Ovary (tissue), 10 donors: ENCODE measurements at places on chromosomes 1 and 21. TPM values are rescaled to one million over a fixed set of nuclear protein-coding genes. Genes with fewer than 3 reads are reported as not detected.
A peak's percentile ranks its signal among the peaks of the same experiment; 100 is the strongest.

DNA sequence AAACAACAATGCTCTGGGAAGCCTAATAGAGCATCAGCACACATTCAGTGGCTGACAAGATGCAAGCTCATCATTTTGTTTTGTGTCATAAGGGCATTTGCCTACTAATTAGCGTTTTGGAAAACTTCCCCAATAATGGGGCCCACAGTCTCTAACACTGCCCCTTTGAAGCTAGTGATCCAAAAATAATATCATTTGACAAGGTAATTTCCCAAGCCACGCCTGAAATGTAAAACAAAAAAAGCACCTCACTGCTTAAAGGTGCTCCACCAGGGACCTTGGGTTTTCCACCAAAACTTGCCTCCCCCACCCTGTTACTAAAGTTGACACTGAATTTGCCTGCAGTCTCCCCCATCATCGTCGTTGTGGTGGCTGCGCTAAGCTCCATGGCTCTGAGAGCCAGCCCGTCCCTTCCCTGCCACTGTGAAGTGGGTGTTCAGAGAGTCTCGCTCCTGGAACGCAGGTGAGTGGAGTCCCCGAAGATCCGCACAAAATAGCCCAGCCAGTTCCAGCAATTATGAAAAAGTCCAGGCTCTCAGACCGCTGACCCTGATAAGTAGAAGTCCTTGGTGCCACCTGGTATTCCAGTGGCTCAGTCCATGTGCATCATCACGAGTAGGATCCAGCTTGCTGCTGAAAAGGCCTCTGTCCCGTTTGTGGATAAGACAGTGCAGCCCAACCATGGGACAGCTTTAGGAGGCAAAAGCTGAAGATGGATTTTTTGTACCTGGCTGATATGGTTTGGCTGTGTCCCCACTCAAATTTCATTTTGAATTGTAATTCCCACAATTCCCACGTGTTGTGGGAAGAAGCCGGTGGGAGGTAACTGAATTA is 52.2 kb downstream of the RAB3GAP2 start:
- H3K27ac ChIP-seq: no peak overlapping the region
- no peak for DNase-seq
- no peak overlapping the region for H3K4me3 ChIP-seq
- no peaks in the 10 kb centered on the region for H3K36me3 ChIP-seq
- H3K27me3 ChIP-seq: no peaks in the 10 kb centered on the region

- H3K4me3 ChIP-seq: no peak overlapping the region
- DNase-seq: no peak
- H3K27ac ChIP-seq: no peak overlapping the region
- H3K27me3 ChIP-seq: peaks cover 3% of the 10 kb centered on the region
- H3K4me1 ChIP-seq: peaks cover 2% of the 10 kb centered on the region
These were observed 2.4 kb downstream of the RNF223 start for GRCh38 chr1:1071486-1072298.

OR2M3 gene
- not detected for total RNA-seq

KCND3 gene
- total RNA-seq: 0.58 TPM

- H3K4me3 ChIP-seq: no peak overlapping the region
- no peaks in the 10 kb centered on the region for H3K27me3 ChIP-seq
- H3K27ac ChIP-seq: no peak overlapping the region
- H3K4me1 ChIP-seq: peaks cover 1% of the 10 kb centered on the region
These were observed 1.2 kb upstream of the ZNF124 start for GRCh38 chr1:247172996-247173395.

DNA sequence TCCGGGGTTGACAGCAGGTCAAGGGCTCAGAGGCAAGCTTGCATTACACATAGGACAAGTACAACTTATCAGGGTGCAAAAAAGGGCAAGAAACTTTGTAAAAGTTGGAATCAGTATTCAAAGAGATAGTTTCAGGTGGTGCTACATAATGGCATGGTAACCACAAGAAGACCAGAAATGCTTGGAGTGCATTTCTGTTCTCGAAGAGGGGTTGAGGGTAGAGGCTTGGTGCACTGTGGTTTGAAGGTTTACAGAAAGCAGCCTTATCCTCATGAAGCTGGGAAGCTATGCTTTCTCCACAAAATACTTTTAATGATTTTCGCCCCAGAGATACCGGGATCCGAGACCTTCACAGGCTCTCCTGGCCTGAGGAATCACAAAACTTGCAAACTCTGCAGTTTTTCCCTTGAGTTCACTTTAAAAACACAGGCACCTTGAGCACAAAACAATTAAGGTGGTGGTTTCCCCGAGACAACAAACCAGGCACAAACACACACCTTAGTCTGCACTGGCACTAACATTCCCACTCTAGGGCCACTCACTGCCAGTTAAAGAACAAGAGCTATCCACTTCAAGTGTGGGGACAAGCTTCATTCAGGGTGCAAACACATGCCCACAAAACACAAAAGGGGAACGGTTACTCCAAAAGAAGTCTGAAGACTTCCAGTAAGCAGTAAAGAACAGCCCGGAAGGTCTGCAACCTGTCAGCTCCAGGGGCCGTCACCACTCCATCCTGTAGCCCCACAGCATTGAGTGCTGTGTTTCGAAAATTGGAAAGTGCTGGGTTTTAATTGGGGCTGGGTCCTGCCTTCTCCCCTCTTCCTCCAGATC is 29.8 kb upstream of the NFIA start:
- H3K36me3 ChIP-seq: no peaks in the 10 kb centered on the region
- H3K4me1 ChIP-seq: peaks cover 7% of the 10 kb centered on the region
- H3K4me3 ChIP-seq: no peak overlapping the region
- H3K27ac ChIP-seq: no peak overlapping the region
- no peaks in the 10 kb centered on the region for H3K27me3 ChIP-seq
- DNase-seq: no peak

GRCh38 chr1:151056149-151056548 is 3.3 kb downstream of the CDC42SE1 start:
- H3K4me1 ChIP-seq: peaks cover 13% of the 10 kb centered on the region
- DNase-seq: no peak
- no peaks in the 10 kb centered on the region for H3K27me3 ChIP-seq
- H3K36me3 ChIP-seq: no peaks in the 10 kb centered on the region
- no peak overlapping the region for H3K4me3 ChIP-seq

DNA sequence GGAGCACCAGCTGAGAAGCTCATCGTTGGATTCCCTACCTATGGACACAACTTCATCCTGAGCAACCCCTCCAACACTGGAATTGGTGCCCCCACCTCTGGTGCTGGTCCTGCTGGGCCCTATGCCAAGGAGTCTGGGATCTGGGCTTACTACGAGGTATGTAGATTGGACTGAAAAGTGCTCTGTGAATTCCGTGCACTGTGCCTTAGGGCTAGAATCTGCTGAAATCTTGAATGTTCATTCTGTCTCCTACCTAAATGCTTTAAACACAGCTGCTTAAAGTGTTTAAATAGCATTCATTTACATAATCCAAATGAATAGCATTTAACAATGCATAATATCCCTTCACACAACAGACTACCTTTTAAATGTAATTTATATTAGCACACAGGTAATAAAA is 27.9 kb downstream of the CHIA start:
- no peak overlapping the region for H3K27ac ChIP-seq
- H3K4me3 ChIP-seq: no peak overlapping the region
- H3K27me3 ChIP-seq: no peaks in the 10 kb centered on the region
- no peaks in the 10 kb centered on the region for H3K36me3 ChIP-seq
- no peak for DNase-seq

GRCh38 chr1:221691261-221691660 is 50.6 kb downstream of the DUSP10 start:
- no peaks in the 10 kb centered on the region for H3K36me3 ChIP-seq
- no peaks in the 10 kb centered on the region for H3K27me3 ChIP-seq
- no peak overlapping the region for H3K4me3 ChIP-seq
- DNase-seq: no peak
- H3K27ac ChIP-seq: no peak overlapping the region

DNA sequence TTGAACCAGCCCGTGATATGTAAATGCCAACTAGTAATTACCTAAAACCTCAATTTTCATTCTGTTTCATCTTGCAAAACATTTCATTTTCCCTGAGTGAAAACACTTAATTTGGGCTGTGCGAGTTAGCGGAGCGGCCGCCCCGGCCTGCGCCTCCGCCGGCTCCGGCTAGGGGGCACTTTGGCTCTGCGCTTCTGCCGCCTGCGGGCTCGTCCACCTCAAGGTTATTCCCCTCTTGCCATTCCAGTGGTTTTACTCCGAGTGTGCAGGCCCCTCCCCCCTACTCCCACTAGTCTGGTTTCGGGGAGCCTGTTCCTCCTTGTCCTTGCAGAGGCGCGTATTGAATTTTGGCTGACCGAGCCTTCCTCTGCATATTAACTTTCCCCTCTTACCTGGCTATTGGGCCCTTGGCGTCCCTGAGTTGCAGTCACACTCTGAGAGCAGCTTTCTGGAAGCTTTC is 55.6 kb downstream of the PEX14 start:
- no peak overlapping the region for H3K4me3 ChIP-seq
- H3K27ac ChIP-seq: no peak overlapping the region
- no peaks in the 10 kb centered on the region for H3K27me3 ChIP-seq

GRCh38 chr1:178933709-178934490 is 63.0 kb upstream of the ANGPTL1 start:
- H3K27ac ChIP-seq: peak overlapping the region; percentile 21
- no peak overlapping the region for H3K4me3 ChIP-seq
- DNase-seq: no peak
- H3K27me3 ChIP-seq: no peaks in the 10 kb centered on the region
- peaks cover 36% of the 10 kb centered on the region for H3K4me1 ChIP-seq

- no peak for DNase-seq
- no peaks in the 10 kb centered on the region for H3K27me3 ChIP-seq
- H3K4me1 ChIP-seq: no peaks in the 10 kb centered on the region
- no peaks in the 10 kb centered on the region for H3K36me3 ChIP-seq
- no peak overlapping the region for H3K27ac ChIP-seq
These were observed 7.6 kb upstream of the CA14 start for GRCh38 chr1:150249936-150250335.

DNA sequence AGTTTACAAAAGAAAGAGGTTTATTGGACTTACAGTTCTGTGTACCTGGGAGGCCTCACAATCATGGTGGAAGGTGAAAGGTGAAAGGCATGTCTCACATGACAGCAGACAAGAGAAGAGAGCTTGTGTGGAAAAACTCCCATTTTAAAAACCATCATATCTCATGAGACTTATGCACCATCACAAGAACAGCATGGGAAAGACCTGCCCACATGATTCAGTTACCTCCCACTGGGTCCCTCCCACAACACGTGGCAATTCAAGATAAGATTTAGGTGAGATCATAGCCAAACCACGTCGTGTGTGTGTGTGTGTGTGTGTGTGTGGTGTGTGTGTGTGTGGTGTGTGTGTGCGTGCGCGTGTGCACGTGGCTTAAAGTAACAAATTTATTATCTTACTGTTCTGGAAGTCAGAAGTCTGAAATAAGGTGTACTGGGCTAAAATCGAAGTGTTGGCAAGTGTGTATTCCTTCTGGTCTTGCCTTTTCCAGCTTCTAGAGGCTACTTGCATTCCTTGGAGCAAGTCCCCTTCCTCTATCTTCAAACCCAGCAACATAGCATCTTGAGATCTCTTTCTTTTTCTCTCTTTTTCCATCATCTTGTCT is 48.1 kb upstream of the MPC2 start:
- no peaks in the 10 kb centered on the region for H3K36me3 ChIP-seq
- no peak overlapping the region for H3K4me3 ChIP-seq
- no peak overlapping the region for H3K27ac ChIP-seq
- H3K27me3 ChIP-seq: no peaks in the 10 kb centered on the region
- peaks cover 2% of the 10 kb centered on the region for H3K4me1 ChIP-seq

DNA sequence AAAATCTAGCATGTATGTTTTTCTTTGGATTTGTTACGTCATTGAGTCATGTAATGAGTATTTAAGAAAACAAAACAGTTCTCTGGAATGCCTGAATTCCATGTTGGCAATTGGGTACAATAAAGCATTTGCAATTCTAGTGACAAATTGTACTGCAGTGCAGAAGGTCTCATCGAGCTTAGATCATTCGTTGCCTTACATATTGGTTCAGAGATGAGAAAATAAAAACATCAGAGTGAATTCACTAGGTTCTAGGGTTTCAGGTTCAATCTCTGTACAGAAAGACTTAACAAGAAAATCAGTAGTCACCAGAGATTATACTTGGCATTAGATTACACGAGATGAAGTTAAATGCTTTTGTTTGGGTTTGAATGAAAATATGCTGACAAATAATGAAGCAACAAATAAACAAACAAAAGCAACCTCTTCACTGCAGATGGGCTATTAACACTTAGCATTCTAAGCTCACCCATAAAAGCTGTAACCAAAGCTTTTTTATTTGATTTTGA is 124.7 kb downstream of the RYR2 start:
- H3K36me3 ChIP-seq: no peaks in the 10 kb centered on the region
- H3K4me3 ChIP-seq: no peak overlapping the region

DNA sequence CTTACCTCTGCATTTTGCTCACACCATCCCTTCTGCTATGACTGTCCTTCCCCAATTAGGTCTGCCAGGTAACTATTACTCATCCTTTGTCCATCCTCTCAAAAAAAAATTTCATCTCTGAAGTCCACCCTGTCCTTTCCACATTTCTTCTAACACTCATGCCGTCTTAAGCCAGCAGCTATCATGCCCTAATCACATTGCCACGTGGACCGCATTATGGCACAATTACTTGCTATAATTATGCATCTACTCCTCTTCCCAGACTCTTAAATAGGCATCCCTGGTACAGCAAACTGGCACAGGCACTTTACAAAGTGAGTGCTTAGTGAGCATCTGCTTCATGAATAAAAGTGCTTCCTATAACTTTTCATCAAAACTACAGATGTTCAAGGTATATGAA is 295.4 kb upstream of the ESRRG start:
- H3K27me3 ChIP-seq: no peaks in the 10 kb centered on the region
- no peak for DNase-seq
- H3K36me3 ChIP-seq: no peaks in the 10 kb centered on the region
- H3K4me1 ChIP-seq: no peaks in the 10 kb centered on the region
- no peak overlapping the region for H3K27ac ChIP-seq

TSPAN2 gene
- total RNA-seq: 2.4 TPM

DNAJC6 gene
- 1.8 TPM for total RNA-seq

IGSF21 gene
- 2.1 TPM for total RNA-seq

GRCh38 chr21:42691901-42692559 is 38.6 kb downstream of the PDE9A start:
- H3K4me1 ChIP-seq: no peaks in the 10 kb centered on the region
- H3K27ac ChIP-seq: no peak overlapping the region
- no peaks in the 10 kb centered on the region for H3K27me3 ChIP-seq
- DNase-seq: no peak
- H3K36me3 ChIP-seq: no peaks in the 10 kb centered on the region

DNA sequence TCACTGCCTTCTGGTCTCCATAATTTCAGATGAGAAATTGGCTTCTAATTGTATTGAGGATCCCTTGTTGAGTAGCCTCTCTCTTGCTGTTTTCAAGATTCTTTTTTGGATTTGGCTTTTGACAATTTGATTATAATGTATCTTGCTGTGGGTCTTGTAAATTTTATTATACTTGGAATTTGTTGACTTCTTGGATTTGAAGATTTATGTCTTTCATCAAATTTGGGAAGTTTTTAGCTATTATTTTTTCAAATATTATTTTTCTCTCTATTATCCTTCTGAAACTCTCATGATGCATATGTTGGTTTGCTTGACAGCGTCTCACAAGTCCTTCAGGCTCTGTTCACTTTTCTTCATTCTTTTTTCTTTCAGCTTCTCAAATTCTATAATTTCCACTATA is 126.1 kb downstream of the C1orf94 start:
- H3K27me3 ChIP-seq: no peaks in the 10 kb centered on the region
- no peak overlapping the region for H3K4me3 ChIP-seq
- H3K4me1 ChIP-seq: no peaks in the 10 kb centered on the region
- no peak for DNase-seq
- H3K36me3 ChIP-seq: no peaks in the 10 kb centered on the region
- no peak overlapping the region for H3K27ac ChIP-seq

CSMD2 gene
- total RNA-seq: not detected
